ENCODE measurements at places on chromosomes 12 and 14. TPM values are rescaled to one million over a fixed set of nuclear protein-coding genes. Genes with fewer than 3 reads are reported as not detected.
A peak's percentile ranks its signal among the peaks of the same experiment; 100 is the strongest.

Gene PLEKHD1
- 0.11 TPM for total RNA-seq

- ATAC-seq, result no peak
Measured at GRCh38 chr14:34436118-34436905, 25.7 kb downstream of the SPTSSA start.

DNA sequence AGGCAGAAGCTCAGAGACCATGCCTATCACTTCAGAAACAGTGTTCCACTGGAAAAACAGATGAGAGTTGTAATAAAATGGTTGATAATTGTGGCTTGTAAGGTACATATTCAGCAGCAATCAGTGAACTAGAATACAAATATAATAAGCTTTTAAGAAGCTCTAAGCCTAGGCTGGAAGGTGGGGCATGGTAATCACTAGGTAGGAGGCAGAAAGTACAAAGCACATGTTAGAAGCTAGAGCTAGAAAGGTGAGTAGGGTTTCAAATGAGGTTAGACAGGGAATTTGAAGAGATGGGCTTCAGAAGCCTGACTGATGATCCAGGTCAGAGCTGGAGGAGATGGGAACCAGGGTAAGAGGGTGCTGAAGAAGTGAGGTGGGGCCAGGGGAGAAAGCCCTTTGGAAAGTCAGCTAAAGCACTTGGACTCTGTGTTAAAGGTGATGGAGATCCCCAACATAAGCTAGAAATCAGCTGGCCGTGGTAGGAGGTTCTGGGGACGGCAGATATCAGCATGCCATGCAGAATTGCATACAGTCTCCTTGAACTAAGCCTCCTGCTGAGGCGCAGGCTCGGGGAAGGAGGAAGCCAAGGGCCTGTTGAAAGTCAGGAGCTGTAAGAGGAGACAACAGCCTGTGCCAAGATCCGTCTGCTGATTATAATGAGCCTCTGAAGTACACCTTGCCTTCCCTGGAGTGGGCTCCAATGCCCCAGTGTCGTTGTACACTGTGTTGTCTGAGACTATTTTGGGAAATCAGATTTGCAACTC is 659.4 kb downstream of the BCL11B start:
- ATAC-seq, result no peak

Gene DPY19L2
- 0.50 TPM for total RNA-seq

GRCh38 chr14:32225378-32225920 is 22.4 kb upstream of the RNU6-8 start:
- ATAC-seq, result no peak

DNA sequence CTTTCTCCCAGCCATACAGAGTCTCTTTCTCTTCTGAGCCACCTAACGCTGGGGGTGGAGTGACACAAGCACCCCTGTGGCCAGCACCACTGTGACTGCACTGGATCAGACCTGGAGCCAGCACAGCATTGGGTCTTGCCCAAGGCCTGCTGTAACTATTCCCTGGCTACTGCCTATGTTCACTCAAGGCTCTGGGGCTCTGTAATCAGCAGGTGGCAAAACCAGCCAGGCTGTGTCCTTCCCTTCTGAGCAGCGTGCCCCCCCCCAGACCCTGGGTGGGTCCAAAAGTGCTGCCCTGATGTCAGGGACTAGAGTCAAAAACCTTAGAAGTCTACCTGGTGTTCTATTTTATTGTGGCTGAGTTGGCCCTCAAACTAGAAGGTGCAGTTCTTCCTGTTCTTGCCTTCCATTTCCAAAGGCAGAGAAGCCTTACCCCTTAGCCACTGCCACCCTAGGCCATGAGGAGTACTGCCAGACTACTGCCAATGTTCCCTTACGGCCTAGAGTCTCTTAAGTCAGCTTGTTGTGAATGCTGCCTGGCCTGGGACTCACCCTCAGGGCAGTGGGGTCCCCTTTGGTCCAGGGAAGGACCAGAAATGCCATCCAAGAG is 49.9 kb downstream of the PELI2 start:
- ATAC-seq, result no peak

- peak; percentile 68 for ATAC-seq
Measured at GRCh38 chr12:94994312-94994711, 9.2 kb downstream of the NDUFA12 start.

GRCh38 chr12:18057051-18057450 is 32.9 kb downstream of the RERGL start:
- no peak for ATAC-seq

- no peak for ATAC-seq
Measured at GRCh38 chr12:102281231-102281630, 83.6 kb upstream of the PMCH start.

Gene SRRM4
- not detected for total RNA-seq

Gene PRH2
- total RNA-seq, result not detected

Gene CMA1
- total RNA-seq, result not detected

Gene CD163L1
- not detected for total RNA-seq

GRCh38 chr12:81819991-81820633 is 61.0 kb upstream of the PPFIA2 start:
- ATAC-seq, result peak; percentile 18

Gene LTBP2
- total RNA-seq, result 0.03 TPM

GRCh38 chr14:99759546-99759925 is 33.7 kb upstream of the EML1 start:
- ATAC-seq, result no peak

DNA sequence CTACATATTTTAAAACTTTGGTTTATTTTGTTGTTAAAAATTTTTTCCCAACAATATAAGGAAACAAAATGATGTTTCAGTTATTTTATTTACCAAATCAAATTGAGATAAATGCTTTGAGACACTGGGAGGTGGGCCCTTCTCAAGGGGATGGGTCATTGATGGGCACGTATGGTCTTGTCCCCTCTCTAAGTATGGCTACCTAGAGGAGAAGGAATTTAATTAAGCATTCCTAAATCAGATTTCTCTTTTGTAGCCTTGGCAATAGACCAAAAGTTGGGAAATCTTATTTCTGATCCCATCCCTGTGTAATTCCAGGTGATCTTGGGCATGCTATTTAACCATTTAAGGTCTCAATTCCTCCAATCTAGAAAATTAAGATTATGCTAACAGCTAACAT is 79.0 kb downstream of the SCN8A start:
- ATAC-seq, result no peak

DNA sequence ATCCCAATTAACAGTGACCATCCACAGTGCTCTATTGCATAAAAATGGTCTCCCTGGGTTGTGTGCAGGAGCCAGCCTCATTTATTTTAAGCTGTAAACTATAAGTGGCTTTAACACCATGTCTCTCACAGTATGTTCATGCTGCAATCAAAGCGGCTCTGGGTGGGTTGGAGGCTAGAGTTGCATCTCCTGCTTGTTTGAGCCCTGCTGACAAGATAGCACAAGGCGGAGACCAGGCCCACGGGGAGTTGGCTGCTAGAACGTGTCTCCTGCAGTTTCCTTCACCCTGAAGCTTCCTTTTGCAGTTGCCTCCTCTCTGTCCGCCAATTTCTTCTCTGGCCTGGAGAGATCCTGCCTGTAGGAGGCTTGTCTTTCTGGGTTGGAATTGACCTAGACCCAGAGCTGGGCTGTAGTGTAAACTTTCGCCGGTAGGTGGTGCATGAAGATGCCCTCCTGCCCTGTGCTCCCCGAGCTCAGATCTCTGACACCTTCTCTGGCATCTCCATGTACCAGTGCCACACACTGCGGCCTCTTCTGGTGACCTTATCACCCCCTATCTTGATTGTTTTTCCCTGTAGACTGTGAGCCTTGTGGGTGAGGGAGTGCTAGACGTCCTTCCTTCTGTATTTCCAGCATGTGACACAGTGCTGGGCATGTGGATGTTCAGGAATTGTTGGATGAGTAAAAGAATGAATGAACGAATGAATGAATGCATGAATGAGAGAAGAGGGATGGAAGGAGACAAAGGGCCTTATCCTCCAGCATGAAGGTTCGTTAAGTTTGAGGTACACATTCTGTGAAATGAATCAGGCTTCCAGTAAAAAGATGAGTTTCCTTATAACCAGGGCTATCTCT is 10.4 kb downstream of the OTUB2 start:
- ATAC-seq, result peak; percentile 97

GRCh38 chr12:105466901-105467598 is 136.6 kb downstream of the C12orf75 start:
- no peak for ATAC-seq

DNA sequence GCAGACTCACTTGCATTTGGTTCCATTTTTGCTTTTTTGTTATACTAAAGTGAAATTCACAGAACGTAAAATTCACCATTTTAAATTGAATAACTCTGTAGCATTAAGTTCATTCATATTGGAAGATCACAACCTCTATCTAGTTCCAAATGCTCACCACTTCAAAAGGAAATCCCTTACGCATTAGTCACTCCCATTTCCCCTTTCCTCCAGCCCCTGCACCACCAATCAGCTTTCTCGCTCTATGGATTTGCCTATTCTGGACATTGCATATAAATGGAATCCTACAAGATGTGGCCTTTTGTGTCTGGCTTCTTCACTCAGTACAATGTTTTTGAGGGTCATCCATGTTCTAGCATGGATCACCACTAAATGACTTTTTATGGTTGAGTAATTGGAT is 294.5 kb downstream of the KSR2 start:
- ATAC-seq, result no peak

- ATAC-seq, result no peak
Measured at GRCh38 chr12:108531929-108532848, 17.1 kb downstream of the FICD start.

Gene TTC9
- 4.7 TPM for total RNA-seq

- no peak for ATAC-seq
Measured at GRCh38 chr14:54427871-54428270, 13.3 kb downstream of the CNIH1 start.

Gene RTL1
- total RNA-seq, result not detected

DNA sequence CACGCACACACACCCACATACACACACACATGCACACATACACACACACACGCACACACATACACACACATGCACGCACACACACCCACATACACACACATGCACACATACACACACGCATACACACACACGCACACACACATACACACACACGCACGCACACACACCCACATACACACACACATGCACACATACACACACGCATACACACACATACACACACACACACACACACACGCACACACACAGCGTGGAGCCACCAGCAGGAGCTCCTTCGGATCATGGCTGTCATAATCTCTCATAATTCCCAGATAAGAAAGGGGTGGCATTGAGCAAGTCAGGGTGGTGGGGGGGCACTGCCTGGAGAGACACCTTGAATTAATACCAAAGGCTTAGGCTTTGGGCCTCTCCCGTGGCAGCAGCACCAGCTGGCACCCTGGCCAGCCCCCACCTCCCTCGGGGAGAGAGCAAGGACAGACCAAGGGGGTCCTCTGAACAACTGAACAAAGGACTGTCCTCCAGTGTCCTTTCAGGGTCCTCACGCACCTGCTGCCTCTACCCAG is 21.9 kb downstream of the ANO2 start:
- ATAC-seq, result no peak

- ATAC-seq, result no peak
Measured at GRCh38 chr12:128820723-128821432, 2.9 kb downstream of the SLC15A4 start.

DNA sequence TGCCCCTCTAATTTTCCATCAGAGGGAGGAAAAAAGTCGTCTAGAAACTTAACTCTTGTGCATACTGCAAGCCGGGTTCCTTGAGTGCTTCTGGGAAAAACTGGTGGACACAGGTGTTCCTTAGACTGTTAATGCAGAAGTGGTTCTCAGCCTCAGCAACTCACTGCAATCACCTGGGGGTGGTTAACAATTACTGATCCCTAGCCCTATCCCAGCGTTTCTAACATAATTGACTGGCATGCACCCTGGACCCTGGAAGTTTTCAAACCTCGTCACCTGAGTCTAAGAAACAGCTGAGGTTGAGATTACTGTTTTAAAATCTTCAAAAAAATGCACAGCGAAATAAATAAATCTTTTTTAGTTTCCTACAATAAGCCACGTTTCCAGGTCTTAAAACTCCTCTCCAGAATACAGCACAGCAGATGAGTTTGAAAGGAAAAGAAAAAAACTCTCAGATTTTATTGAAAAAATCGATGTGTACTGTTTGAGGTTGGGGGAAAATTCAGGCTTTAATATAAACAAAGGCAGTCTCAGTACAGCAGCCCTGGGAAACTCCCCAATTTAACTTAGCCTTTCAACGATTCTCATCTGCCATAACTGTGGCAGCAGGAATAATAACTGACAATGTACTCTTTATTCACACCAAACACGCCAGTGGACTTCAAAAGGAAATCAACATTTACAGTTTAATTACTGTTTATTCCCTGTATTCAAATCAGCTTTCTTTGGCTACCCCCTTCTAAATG is 45.4 kb downstream of the PHLDA1 start:
- peak; percentile 38 for ATAC-seq

Gene ACAD10
- 40.2 TPM for total RNA-seq

Gene GDF3
- total RNA-seq, result not detected

DNA sequence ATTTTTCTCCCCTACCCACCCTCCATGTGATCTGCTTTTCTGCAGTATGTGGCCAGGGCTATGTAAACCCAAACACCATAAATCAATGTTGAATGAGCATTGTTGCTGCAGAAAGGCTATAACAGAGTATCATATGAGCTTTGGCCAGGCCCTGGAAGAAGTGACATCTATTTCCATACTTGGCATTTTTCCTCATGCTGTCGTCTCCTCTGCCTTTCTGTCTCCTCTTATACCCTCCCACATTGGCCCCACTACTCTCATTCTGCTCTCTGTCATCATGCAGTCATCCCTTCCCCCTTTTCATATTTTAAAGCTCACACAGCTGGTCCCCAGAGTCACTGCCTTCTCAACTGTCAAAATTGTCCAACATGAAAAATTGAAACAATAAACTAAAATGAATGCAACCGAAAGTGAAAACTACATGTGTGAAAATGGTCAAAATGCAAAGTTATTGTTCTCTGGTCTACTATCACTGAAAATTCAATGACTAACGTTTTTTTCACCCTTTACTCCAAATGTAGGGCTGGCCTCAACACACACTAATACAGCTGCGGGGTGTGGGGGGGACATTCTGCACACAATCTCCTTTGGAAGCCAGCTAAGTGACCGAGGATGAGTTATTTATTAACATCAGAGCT is 290.7 kb upstream of the TMPO start:
- ATAC-seq, result no peak

GRCh38 chr12:113273053-113273725 is 51.9 kb downstream of the TPCN1 start:
- ATAC-seq, result no peak

DNA sequence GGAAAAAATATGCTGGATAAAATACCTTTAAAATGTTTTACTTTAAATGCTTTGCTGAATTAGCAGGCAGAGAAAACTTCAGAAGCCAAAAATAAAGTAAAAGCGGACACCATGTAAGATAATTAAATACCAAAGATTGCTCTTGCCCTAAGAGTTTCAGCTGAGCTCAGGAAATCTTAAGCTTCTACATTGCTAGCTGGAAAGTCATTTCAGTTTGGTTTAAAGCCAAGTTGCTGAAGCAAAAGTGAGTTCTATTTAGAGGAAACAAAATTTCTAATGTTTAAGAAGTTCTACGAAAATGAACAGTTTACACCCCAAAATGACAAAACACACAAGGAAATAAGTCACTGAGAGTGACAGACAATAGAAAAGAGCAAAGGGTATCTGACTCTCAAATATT is 310.0 kb downstream of the ADAMTS20 start:
- ATAC-seq, result no peak

Gene ZFC3H1
- 61.6 TPM for total RNA-seq

GRCh38 chr12:52865090-52865944 is 16.5 kb upstream of the KRT78 start:
- no peak for ATAC-seq
